Transverse colon (tissue), 4 donors: ENCODE measurements at places on chromosomes 2 and 18. TPM values are rescaled to one million over a fixed set of nuclear protein-coding genes. Genes with fewer than 3 reads are reported as not detected.

DNA sequence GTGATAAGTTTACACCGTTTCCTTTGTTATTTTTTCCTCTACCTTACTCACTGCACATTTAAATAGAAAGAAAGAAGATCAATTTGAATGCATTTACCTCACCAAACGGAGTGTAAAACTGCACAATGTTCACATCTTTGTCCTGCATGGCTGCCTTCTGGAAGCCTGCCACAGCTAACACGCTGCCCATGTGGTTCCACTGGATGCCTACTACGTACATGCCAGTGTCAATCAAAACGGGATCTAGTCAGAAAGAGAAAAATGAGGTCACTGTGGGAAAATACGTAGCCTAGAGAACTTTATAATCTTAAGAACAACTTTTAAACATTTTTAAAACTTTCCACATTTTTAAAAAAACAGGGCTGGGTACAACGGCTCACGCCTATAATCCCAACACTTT lies 16.4 kb downstream of the WDR35 start:
- no peak for DNase-seq

DNA sequence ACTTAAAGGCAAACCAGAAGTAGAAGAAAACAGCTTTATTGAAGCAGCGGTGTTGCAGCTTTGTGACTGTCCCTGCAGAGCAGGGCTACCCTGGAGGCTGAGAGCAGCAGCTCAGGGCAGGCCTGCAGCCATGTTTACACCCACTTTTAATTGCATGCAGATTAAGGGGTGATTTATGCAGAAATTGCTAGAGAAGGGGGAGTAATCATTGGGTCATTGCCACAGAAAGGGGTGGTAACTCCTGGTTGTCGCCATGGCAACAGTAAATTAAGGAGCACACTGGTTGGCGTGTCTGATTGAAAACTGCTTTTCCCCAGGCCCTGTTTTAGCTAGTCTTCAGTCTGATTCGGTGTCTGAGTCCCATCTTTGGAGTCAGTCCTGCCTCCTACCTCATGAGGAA lies 195.4 kb upstream of the HDAC4 start:
- no peak for DNase-seq

GRCh38 chr2:55842046-55842445 lies 81.5 kb downstream of the EFEMP1 start:
- no peak for DNase-seq

DNA sequence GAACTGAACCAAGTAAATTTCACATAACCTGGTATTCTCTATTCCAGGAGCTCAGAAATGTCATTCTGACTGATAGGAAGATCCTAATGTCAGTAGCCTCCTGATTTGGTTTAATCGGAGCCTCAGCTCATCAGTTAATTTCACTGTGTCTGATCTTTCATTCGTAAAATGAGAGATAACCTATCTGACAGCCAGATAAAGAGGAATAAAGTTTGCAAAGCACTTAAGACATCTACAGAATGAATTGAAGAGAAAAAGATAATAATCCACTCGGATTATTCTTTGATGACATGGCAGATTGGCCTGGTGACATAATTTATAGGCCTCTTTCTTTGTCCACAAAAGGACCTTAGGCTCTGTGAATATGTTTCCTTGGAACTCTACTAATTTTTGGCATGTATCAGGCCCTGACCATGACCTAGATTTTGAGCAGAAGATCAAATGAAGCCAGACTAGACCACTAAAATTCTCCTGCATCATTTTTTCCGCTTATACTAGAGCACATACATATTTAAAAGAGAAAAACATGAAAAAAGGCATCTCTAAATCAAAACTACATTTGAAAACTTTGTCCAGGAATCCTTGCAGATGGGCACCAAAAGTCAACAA lies 312.4 kb downstream of the MTX2 start:
- no peak for DNase-seq

GRCh38 chr2:226984750-226985582 lies 149.1 kb downstream of the RHBDD1 start:
- peak; percentile 15 for DNase-seq

- DNase-seq = no peak
These were observed 98.8 kb downstream of the RIF1 start for GRCh38 chr2:151508519-151508918.

GRCh38 chr18:22349966-22350365 lies 67.7 kb downstream of the CTAGE1 start:
- no peak for DNase-seq

- no peak for DNase-seq
These were observed 286.5 kb downstream of the THSD7B start for GRCh38 chr2:137051778-137052398.

DNA sequence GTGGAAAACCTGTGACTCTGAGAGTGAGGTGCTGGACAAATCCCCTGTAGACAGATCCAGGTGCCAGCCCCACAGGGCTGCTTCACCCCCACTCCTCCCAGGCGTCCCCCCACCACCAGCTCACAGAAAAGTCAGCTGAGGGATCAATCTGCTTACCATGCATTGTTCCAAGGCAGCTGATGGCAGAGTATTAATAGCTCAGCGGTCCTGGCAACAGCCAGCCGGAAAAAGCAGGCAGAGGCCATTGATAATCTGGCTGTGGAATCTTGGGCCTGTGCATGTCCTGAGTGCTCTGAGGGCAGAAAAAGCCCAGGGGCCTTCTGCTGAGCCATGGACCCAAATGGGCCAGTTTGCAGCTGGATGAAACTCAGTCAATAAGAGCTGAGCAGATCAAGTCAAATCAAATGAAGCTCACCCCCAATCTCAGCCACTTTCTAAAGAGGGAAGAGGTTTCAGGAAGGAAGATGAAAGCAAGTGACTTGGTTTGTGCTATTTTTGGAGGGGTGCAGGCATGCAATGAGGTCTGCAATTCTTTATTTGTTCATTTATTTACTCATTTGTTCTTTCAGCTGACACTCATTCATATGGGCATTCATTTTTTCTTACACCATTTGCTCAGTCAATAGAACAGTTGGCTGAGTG lies 63.4 kb downstream of the GYPC start:
- DNase-seq = no peak

GRCh38 chr2:239752951-239753350 lies 272.2 kb downstream of the NDUFA10 start:
- DNase-seq = no peak

GRCh38 chr2:239368321-239368720 lies 32.5 kb downstream of the HDAC4 start:
- no peak for DNase-seq

DNA sequence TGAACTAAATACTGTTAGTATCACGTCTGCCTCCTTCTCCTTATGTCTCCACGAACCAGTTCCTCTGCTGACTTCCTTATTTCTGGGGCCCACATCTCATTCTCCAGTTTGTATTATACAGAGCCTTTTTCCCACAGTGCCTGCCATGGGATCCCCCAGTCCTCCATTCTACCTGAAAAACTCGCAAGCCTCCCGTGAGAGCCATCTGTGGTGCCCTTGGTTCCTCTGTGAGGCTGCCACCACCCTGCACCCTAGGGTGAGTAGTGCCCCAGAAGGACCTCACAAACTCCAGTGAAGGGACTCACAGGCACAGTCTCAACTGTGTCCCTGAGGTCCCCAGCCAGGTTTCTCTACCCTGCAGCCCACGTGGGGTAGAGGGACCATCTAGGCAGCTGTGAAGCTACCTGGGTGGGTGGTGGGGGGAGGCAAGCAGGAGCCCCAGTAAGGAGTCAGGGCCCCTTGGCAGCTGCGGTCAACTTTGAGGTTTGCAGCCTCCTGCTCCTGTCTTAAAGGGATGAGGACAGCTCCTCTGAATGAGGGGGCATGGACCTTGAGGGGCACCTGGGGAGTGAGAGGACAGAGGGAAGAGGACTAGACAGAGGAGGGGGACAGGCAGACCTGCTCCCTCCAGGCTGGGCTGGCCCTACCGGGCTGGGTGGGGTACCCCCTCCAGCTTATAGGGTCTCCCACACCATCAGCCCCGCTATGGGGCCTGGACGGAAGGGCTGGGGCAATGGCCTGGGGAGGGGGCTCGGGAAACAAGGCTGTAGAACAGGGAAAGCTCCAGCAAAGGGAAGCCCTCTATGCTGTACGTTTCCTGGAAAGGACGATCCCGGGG lies 1.0 kb downstream of the PSTPIP2 start:
- no peak for DNase-seq

GRCh38 chr2:235286622-235287374 lies 207.0 kb upstream of the AGAP1 start:
- DNase-seq = no peak

DNA sequence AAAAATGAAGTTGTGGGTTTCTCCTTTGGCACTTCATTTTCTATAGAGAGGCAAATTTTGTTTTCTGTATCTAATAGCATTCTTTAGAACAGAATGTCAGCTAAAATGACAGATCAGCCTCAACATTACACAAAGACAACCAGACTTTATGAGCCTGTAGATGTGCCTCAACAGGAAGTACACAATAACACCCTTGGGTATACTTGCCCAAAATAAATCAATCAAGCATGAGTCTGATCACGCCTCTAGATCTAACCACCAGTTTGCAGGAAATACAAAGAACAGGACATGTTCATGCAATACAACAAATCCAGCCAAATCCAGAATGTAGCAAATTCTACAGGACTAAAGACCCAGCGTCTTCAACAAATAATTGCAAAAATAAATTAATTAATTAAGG lies 11.2 kb upstream of the DAPL1 start:
- no peak for DNase-seq

DNA sequence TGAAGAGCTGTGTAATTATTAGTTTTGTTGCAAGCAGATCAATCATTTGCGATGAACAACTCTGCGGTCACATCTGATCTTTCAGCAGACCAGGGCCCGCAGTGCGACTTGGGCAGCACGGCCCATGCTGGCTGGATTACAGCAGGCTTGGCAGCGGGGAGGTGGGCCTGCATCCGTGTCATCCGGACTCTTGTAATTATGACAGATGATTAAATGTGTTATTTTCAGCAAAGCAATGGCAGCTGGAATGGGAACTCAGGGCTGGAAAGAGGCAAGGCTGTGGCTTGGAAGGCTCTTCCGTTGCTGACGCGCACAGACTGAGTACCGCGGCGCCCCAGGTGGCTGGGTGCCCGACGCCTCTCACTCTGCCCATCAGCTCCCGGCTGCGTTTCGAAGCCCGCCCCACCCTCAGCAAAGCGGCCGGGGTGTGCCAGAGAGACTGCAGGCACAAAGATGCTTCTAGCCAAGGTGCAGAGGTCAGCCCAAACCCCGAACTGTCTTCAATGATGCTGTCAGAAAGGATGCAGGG lies 397.4 kb upstream of the SALL3 start:
- no peak for DNase-seq

DNA sequence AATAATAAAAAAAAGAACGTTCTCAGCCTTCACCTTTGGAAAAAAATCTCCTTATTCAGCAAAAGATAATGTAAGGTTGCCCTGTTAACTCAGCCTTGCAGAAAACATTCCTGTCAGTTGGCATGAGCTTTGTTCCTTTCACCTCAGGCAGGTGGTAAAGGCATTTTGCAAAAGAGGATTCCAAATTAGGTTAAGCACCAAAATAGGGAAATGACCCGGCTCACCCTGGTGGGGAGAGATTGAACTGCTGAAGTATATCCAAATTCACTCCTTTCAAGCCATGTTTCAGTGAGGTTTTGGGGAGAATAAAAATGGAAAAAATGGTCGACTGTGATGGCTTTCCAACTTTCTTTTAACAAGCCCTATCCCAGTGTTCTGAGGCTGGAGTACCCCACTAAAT lies 1988.8 kb upstream of the PIK3C3 start:
- no peak for DNase-seq

DNA sequence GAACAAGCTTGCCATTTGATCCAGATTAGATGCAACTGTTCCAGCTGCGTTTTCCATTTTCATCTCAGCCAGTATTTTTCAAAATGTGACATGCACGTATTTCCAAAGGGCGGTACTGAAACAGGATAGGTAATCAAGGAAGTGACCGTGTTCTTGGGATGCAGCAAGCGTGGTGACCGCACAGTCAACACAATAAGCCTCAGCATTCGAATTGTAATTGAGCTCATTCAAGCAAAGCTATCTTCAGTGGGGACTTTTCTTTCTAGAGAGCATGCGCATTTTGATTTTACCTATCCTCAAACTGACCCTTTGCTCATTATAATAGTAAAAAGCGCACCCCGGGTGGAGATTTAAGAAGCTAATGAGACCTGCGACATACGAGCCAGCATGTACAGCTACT lies 3.4 kb upstream of the ALPP start:
- no peak for DNase-seq

GRCh38 chr2:239960929-239961661 lies 64.0 kb downstream of the NDUFA10 start:
- no peak for DNase-seq

- no peak for DNase-seq
These were observed 513.0 kb upstream of the MYT1L start for GRCh38 chr2:2843969-2844548.

Gene RIOK3
- 33.0 TPM for total RNA-seq

Gene KLHL41
- total RNA-seq = not detected

Gene CHRNG
- not detected for total RNA-seq

Gene MARCHF4
- total RNA-seq = not detected

Gene CCDC85A
- 1.1 TPM for total RNA-seq

Gene DSC3
- not detected for total RNA-seq

Gene DAPL1
- not detected for total RNA-seq

Gene RASGRP3
- 3.4 TPM for total RNA-seq

Gene EIF2AK3
- total RNA-seq = 19.5 TPM

Gene TMEM185B
- 23.2 TPM for total RNA-seq
